ENCODE measurements at places on chromosomes 4 and X.

- DNase-seq: no peak
Observed at GRCh38 chr4:142036795-142037583, 400.6 kb downstream of the IL15 start.

GRCh38 chr4:659851-660250 lies 14.2 kb downstream of the ATP5ME start:
- DNase-seq: peak; percentile 38

GRCh38 chr4:175176710-175177109 lies 258.6 kb downstream of the ADAM29 start:
- no peak for DNase-seq

- DNase-seq: no peak
Observed at GRCh38 chr4:97953171-97953941, 189.9 kb downstream of the STPG2 start.

DNA sequence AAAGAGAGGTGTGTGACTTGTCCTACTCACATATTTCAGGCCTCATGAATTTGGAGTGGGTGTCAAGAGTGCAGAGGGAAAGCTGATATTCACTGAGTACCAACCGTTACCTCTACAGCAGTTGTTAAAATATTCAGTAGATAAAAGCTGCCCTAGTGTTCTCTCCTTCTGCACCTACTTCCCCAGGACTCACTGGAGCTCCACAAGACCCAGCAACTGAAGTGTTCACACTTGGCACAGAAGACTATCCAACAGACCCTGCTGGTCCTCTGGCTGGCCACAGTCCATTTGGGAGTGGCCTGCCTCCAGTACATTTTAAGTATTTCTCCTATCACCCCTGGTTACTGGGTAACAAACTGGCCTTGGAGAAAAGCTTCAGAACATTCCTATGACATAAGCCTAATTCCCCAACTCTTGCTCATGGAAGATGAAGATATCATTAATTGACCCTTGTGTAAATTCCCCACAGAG lies 70.8 kb downstream of the PPARGC1A start:
- no peak for DNase-seq

DNA sequence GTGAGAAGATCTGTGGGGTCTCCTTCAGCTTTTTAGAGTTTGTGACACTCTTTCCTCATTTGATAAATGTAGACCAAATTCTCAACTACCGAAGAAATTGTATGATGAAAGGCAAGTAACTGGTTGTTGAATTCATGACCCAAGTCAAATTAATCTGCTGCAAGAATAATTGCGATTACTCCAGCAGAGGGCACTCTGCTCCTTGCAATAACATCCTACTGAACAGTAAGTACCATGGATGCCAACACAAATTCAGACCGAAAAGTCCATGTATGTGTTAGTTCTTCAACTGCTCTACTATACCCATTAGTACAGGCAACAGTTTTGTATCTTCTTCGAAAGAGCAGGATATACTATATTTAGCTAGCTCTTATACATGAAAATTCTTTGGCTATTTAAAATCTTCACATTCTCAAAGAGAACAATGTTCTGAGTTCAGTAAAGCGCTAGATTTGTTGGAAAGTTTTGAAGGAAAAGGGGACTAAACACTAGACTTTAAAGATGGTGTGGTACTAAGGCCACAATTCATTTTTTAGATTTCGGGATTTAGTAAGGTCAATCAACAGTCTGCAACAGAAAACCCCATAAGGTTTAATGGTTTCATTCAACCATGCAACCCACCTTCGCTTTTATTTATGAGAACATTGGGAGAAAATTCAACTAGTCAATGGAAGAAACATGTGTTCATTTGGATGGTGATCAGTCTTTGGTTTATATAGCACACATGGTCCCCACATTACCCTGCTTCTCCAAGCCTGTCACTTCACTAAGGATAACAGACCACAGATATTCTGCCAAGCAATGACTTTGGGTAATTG lies 105.4 kb upstream of the TBC1D9 start:
- no peak for DNase-seq

- no peak for DNase-seq
Observed at GRCh38 chrX:11214346-11215190, 78.6 kb upstream of the AMELX start.
